ENCODE measurements at places on chromosomes 1 and 21.

DNA sequence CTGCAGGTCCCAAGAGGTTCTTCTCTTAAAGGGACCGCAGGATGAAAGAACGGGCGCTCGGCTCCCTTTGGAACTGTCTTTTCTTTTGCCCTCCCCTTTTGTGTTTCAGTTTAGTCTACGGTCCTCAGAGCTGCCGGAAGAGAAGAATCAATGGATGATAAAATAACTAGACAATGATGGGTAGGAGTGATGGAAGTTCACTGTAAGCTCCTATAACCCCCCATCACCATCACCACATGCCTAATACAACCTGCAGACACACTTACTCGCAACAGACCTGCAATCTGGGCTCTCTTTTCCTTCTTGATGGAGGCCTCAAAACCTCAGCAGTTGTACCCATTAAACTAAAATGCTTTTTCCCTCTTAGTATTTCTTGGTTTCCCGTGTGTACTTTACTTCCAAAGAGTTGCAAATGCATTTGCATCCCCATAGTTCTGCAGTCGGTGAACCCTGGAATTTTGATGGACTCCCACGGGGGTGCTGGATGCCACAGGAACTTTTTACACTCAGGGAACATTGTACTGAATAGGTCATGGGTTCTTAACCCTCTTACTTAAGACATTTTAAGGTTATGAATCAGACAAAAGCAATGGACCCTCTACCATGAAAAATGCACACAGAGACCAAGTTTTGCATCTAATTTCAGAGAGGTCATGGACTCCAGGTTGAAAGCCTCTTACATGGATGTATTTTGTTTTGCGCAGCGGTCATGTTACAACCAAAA lies 633 bp upstream of the RFX5 start:
- DNase-seq = no peak

- DNase-seq = no peak
Observed at GRCh38 chr1:242081446-242081845, 82.5 kb upstream of the MAP1LC3C start.

DNA sequence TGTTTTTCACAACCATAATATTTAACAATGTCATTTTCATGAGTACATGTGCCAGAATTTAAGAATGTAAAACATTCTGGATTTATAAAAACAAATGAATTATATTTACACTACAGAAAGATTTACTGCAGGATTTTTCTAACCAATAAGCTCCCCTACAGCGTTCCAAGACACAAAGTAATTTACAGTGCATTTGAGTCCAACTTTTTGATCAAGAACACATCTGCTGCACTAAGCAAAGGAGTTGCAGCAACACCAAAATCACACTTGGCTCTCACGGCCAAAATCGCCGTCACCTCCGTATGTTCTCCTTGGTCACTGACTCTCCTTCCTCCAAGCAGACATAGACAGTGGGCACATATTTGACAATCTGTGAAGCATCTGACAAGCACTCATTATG lies 7.7 kb downstream of the VPS26C start:
- DNase-seq = no peak

DNA sequence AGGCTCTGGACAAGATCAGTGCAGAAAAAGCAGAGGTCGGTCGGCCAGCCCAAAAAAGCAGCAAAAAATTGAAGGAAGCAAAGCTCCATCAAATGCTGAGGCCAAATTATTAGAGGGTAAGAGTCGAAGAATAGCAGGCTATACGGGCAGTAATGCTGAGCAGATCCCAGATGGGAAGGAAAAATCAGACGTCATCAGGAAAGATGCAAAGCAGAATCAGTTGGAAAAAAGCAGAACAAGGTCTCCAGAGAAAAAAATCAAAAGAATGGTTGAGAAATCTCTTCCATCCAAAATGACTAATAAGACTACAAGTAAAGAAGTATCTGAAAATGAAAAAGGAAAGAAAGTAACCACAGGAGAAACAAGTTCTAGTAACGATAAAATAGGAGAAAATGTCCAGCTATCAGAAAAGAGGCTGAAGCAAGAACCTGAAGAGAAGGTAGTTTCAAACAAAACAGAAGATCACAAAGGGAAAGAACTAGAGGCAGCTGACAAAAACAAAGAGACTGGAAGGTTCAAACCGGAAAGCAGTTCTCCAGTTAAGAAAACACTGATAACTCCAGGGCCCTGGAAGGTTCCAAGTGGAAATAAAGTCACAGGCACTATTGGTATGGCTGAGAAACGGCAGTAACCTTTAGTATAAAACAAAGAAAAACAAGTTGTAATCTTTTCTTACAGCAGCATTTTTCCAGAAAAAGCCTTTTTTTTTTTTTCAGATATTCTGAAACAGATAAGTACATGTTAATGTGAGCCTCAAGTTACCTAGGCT lies 75.7 kb downstream of the PHTF1 start:
- DNase-seq = no peak

DNA sequence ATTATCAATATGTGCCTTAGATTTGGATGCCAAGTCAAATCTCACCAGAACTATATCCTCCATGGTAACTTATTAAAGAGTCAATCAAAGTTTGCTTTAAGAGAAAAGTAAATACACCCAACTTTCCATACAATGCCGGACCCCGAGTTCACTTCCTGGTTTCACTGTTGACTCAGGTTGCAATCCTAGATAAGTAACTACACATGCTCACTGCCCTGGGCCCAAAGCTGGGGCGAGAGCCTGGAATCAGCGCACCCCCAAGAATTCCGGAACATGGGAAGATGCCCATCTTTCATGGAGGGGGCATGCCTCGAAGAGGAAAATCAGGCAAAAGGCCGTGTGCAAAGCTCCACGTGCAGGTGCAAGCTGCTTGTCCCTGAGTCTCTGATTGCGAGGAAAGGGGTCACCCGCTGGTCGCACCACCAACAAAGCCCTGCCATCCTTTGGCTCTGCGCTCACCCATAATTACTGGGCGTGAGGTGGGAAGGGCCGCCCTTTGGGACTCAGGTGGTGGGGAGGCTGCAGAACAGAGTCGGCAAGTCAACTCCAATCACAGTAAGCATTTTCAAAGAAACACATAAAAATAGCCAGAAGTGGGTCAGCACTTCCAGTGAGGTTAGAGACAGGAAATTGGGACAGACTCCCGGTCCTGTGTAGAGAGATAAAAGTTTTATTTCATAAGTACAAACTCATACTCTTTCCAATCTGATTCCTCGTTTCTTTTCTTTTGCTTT lies 167.7 kb downstream of the TOMM20 start:
- DNase-seq = no peak

DNA sequence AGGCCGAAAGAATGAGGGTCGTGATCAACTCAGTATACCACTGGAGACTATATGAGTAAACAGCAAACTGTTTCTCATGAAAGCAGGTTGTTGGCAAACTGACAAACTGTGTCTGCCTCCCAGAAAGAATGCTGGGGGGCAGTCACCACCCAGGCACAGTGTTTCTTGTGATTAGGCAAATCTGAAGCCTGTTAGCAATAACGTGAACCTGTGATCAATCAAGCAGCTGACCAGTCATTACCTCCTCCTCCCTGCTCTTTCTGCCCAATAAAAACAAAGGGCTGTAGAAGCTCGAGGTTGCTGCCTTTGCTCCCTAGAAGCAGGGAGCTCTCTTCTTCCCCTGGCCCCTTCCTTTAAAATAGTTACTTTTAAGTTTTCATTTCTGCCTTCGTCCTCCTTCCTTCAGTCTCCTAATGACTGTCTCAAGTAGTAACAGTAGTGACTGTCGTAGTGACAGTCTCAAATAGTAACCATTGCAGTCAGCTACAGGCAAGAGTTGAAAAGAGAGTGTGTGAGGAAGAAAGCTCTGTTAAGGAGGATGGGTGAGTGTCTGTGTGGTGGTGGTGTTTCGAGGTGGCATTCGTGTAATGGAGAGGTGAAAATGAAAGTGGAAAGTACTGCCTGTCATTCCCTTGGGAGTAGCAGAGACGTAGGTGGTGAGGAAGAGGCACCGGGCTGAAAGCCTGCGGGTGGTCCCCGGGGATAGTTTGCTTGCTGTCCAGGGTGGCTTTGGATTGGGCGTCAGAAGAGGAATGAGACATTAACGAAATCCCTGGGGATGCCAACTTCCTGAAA lies 14.5 kb downstream of the HHAT start:
- no peak for DNase-seq

DNA sequence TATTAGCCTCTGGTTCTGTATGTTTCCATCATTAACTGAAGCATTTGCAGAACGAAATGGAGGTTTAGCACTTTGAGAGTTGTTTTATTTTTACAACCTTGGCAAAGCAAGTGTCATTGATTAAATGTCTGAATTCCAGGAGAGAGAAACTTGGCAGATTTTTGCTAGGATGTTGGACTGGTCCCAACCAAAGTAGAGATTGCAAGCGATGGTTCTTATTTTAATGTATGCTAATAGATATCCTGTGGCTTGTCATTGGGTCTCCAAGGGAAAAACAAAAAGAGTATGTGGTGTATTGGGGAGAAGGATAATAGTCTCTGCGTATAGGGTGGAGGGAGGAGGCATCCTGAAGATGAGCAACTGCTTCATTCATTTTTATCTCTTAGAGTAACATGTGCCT lies 457.2 kb upstream of the RUNX1 start:
- DNase-seq = no peak

GRCh38 chr1:247857985-247858619 lies 1.1 kb downstream of the TRIM58 start:
- no peak for DNase-seq

DNA sequence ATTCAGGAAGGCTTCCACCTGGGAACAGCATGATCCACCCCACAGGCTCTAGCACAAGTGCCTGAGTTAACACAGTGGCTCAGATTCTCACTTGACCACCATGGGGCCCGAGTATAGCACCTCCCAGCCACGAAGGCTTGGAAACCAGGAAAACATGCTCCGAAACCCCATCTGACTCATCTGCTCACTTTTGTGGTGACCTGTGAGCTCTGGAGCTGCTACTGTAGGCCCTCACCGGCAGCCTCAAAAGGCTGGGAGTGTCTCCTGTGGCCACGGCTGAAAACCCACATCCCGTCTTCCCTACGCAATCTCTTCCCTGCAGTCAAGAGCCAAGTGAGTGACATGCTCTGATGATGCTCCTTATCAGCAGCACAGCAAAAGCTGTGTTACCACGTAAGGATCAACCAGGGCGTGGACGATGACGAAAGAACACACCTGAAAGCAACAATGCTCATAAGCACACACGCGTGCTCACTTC lies 81.4 kb downstream of the TGFBR3 start:
- DNase-seq = no peak

- no peak for DNase-seq
Observed at GRCh38 chr21:33206771-33207281, 22.9 kb upstream of the IFNAR2 start.

DNA sequence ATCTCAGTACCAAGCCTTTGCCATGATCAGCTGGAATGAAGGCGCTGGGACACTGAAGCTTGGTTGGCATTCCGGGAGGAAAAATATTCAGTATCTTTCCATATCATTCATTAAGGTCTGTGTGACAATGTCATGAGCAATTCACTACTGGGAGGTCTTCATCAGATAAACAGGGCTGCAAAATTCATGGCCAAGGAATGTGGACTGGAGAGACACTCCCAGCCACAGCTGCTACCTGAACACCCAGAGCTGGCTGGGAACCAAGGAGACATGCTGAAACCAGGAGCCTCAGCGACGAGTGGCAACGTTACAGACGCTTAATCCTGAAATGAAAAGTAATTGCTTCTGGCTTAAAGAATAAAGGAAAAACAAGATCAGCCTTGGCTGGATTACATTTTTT lies 30.6 kb upstream of the DDAH1 start:
- no peak for DNase-seq

GRCh38 chr1:102586022-102586421 lies 522.3 kb downstream of the COL11A1 start:
- no peak for DNase-seq

- DNase-seq = no peak
Observed at GRCh38 chr1:183597656-183598347, 7.5 kb upstream of the NCF2 start.

GRCh38 chr1:26237230-26237966 lies 3.4 kb downstream of the CEP85 start:
- DNase-seq = no peak

GRCh38 chr1:47186267-47187185 lies 3.3 kb downstream of the PDZK1IP1 start:
- DNase-seq = no peak

DNA sequence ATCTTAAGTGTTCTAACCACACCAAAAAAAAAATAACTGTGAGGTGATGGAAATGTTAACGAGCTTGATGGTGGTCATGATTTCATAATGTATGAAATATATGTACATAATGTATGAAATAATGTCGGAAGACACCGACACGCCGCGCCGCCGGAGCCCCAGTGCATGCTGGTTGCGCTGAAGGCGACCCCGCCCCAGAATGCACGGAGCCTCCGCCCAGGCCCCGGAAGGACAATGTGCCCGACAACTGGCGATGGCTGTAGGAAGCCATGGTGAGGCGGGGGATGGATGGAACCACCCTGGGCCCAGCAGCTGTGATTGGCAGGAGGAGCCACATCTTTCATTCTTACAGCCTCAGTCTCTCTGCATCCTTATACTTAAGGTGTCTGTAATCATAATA lies 7.4 kb downstream of the OR2T10 start:
- no peak for DNase-seq

- no peak for DNase-seq
Observed at GRCh38 chr21:32920474-32920873, 105.3 kb upstream of the OLIG2 start.

DNA sequence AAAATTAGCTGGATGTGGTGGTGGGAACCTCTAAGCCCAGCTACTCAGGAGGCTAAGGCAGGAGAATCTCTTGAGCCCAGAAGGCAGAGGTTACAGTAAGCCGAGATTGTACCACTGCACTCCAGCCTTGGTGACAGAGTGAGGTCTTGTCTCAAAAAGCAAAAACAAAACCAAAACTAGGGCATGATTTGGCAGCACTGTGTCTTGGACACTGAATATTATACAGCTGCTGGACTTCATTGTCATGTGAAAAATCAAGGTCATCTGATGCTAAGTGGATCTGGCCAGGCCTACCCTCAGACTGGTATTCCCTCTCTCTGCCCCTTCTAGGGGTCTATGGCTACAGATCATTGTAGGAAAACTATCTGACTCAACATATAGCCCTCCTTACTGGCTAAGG lies 55.2 kb upstream of the MRPS6 start:
- DNase-seq = no peak

- DNase-seq = no peak
Observed at GRCh38 chr1:94725566-94725965, 94.6 kb upstream of the SLC44A3 start.

DNA sequence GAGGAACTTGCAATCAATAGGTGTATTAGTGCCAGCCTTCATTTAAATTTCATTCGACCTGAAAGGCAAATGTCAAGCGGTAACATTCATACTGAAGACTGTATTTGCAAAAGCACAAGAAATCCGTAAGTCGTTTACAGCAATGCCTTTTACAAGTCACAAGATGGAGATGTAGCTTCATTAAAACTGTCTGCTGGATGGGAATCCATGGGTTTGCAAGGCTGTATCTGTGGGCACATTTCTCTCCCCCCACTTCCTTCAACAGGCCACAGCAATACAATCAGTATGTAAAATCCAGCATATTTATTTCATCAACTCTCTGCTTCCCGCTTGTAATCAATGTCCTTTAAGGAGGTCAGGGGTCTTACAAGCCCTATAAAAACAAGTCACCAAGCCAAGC lies 147.1 kb downstream of the SLC45A1 start:
- no peak for DNase-seq

- DNase-seq = no peak
Observed at GRCh38 chr1:68181165-68181556, 51.2 kb downstream of the WLS start.

GRCh38 chr1:51753969-51754368 lies 124.6 kb downstream of the NRDC start:
- no peak for DNase-seq
